ENCODE measurements at places on chromosomes 2 and 18.

- no peak for DNase-seq
Measured at GRCh38 chr2:106536490-106536889, 49.3 kb downstream of the CD8B2 start.

GRCh38 chr2:65436824-65437221, 4.4 kb upstream of the SPRED2 start:
- DNase-seq: peak; percentile 34

DNA sequence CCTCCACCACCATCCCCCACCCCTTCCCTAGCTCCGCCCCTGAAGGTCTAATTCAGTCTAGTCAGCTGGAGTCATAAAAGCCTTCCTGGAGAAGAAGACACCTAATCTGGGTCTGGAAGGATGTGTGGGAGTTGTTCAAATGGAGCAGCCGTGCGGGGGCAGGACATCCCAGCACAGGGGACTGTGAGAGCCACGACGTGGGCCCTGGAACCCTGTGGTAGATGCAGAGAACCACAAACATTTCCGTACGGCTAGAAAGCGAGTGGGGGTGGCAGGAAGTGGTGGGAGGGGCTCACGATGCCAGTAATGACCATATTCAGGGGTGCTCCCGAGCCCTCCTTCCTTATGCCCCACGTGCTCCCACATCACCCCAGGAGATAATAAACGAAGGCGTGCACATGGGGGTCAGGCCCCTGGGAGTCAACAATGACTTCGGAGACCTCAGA, 20.9 kb upstream of the COL6A3 start:
- peak; percentile 74 for DNase-seq

DNA sequence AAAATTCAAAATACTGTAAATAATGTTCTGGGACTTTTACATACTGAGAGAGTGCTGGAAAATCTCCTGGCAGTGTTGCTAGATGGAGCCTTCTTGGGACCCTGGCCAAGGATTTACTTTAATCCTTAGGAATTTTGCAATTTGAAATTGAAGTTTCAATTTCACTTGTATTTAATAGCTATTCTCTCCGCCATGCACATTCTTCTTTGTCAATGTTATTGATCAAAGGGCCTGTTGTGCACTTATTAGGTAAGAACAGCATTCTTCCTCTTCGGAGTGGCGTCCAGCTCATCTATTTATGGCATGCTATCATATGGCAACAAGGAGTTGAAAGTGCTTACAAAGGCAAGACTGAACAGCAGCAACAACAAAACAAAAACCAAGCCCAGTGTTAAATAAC, 40.1 kb upstream of the SOS1 start:
- DNase-seq: no peak

DNA sequence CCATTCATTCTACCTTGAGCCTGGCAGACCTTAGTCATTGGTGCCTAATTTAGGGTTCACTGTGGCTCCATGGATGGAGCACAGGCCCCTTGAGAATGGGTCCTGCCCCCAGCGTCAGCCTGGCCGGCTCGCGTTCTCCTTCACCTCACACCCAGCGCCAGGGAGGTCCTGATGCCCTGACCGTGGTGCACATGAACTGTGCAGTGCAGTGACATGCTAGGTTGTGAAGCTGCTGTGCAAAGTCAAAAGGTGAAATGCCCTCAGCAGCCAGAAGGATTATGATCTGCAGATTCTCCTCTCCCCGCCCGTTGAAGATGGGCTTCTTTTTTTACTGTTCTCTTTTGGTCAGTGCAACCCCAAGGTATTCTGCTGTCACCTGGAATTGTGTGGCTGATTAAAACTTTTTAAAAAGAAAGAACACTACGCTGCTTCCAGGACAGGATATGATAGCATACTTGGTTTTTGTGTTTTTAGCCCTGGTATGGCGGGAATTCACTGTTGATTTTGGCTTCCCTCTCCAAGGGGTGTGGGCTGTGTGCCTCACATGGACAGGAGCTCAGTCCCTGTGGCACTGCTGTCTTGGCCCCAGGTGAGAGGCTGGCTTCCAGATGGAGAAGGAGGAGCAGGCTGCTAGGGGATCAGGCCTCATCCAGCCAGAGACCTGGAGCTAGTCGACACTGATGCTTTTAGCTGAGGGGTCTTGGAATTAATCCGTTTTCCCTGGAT, 49.4 kb upstream of the MCFD2 start:
- DNase-seq: no peak
